Esophagus muscularis mucosa (tissue), 4 donors: ENCODE measurements at places on chromosomes 16 and 17. TPM values are rescaled to one million over a fixed set of nuclear protein-coding genes. Genes with fewer than 3 reads are reported as not detected.

Gene TMEM238L
- total RNA-seq = not detected

Gene LPO
- not detected for total RNA-seq

Gene TEKT1
- total RNA-seq = not detected

Gene ATP6V0A1
- 64.3 TPM for total RNA-seq

Gene C16orf92
- not detected for total RNA-seq

Gene CALB2
- 3.6 TPM for total RNA-seq

Gene CDH1
- 0.69 TPM for total RNA-seq

Gene MYH11
- 9,583 TPM for total RNA-seq

DNA sequence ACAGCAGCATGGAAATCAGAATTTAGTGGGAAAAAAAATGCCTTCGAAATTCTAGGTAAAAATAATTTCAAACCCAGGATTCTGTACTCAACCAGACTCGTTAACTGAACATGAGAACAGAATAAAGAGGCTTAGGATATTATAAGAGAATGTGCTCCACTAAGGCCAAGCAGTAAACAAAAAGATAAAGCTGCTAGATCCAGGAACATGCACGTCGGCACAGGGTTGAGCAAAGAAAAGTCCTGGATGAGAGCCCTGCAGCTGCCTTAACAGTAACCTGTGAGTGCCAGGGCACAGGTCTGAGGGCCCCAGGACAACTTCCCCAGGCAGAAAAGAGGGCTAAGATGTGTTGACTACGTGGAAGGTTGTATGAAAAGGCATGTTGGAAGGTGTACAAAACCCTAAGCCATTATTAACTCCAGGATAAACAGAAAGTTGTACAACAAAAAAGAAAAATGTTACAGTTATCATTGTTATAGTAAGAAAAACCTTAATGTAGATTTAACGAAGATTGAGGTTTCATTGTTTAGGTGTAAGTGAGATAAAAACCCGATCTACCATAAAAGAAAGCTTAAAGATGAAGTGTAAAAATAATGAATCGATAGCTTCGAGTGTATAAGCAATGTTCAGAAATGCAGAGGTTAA, 42.3 kb upstream of the RBFOX3 start:
- H3K36me3 ChIP-seq = no peaks in the 10 kb centered on the region
- no peak for DNase-seq
- H3K27ac ChIP-seq = peak overlapping the region; percentile 67
- no peaks in the 10 kb centered on the region for H3K4me1 ChIP-seq
- no peaks in the 10 kb centered on the region for H3K27me3 ChIP-seq

DNA sequence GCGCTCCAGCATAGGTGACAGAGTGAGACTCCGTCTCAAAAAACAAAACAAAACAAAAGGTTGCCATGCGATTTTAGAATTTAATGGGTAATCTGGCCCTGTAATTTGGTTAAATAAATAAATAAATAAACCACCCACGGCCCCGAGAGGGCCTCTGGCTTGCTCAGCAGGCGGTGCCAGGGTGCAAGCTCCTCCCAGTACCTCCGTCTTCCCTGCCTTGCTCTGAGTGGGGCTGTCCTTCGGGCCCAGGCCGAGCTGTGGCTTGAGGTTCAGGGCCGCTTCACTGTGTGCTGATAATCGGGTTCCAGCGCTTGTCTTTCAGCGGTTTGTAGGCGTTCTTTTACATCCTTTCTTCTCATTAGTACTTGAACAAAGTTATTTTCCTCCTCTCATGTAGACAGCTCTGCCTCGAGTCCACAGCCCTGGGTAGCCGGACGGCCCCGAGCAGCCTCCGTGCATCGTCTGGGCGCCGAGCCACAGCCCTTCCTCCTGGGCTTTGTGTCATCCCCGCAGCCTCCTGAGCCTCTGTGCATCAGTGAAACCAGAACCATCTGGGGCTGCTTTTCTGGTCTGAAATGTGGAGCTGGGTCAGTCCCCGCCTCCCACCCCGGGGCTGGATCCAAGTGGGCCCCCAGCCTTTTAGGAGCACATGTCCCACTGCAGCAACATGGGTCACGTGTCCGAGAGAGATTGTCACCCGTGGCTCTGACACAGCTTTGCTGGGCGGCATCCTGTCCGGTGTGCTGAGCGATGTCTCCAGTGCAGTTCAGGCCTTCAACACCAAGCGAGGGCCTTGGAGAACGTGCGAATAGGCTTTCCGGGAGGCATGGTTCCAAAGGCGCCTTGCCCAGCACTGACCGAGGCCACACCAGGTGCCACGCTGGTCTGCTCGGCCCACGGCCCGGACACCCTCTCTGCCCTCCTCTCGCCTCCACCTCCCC, 157.4 kb upstream of the CHMP6 start:
- peak overlapping the region; percentile 94 for H3K27ac ChIP-seq
- peak overlapping the region; percentile 67 for H3K4me3 ChIP-seq
- peaks cover 8% of the 10 kb centered on the region for H3K36me3 ChIP-seq
- no peaks in the 10 kb centered on the region for H3K27me3 ChIP-seq
- no peak for DNase-seq

- H3K27ac ChIP-seq = no peak overlapping the region
- H3K36me3 ChIP-seq = peaks cover 8% of the 10 kb centered on the region
- H3K4me1 ChIP-seq = peaks cover 9% of the 10 kb centered on the region
- peaks cover 64% of the 10 kb centered on the region for H3K27me3 ChIP-seq
Measured at GRCh38 chr16:67652578-67653127, 7.4 kb downstream of the ACD start.

GRCh38 chr16:64534180-64534780, 587.6 kb downstream of the CDH11 start:
- no peaks in the 10 kb centered on the region for H3K27me3 ChIP-seq
- no peak overlapping the region for H3K27ac ChIP-seq
- peak; percentile 42 for DNase-seq
- no peaks in the 10 kb centered on the region for H3K36me3 ChIP-seq
- no peaks in the 10 kb centered on the region for H3K4me1 ChIP-seq

DNA sequence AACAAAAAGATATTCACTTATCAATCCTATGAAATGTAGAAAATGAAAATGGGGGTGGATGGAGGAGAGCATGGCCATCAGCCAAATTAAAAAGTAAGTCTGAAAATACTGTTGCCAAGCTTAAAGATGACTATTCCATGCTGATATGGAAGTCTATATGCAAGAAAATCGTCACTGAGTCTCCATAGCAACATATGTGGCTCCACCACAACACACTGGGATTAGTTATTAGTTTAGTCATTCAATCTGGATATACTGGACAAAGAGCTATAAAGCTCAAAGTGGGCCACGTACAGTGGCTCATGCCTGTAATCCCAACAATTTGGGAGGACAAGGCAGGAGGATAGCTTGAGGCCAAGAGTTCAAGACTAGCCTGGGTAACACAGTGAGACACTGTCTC, 24.7 kb upstream of the PSMD7 start:
- no peak for DNase-seq
- no peaks in the 10 kb centered on the region for H3K36me3 ChIP-seq
- H3K27me3 ChIP-seq = no peaks in the 10 kb centered on the region
- H3K4me3 ChIP-seq = no peak overlapping the region
- H3K4me1 ChIP-seq = peaks cover 7% of the 10 kb centered on the region

DNA sequence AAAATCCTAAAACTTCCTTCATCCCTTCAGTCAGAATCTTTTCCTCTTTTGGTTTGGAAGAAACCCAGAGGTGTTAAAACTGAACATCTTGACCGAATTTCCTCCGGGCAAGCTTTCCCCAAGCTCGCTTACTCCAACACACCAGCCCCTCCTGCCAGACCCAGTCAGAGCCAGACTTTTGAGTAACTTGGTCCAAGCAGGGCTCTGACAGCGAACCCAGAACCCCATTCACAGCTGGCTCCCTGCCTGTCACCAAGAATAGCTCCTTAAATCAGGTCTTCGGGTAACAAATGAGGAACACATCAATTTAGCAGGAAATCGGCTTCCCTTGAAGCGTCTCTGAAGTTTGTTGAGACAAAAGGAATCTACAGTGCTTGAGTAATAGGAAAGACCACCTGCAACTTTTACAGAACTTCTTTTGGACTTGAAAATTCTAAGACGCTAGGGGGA, 27.3 kb downstream of the GAS7 start:
- H3K4me1 ChIP-seq = peaks cover 25% of the 10 kb centered on the region
- H3K27me3 ChIP-seq = no peaks in the 10 kb centered on the region
- H3K4me3 ChIP-seq = peak overlapping the region; percentile 16

DNA sequence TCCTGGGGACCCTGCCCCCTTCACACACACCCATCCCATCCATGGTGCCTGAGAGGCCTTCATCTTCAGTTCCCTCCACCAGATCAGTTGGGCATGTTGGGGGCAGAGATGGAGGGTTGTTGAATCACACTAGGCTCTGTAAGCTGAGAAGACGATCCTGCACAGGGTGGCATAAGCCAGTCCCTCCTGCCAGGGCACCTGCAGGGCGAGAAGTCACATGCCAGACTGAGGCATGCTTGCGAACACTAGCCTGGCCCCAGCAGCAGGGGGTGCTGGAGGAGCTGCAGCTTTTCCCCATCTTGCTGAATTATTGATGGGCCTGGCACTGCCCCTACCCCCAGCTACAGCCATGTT, 6.1 kb upstream of the TBX2 start:
- H3K27ac ChIP-seq = no peak overlapping the region
- no peaks in the 10 kb centered on the region for H3K36me3 ChIP-seq
- no peak for DNase-seq
- no peak overlapping the region for H3K4me3 ChIP-seq
- H3K27me3 ChIP-seq = peaks cover 34% of the 10 kb centered on the region
- H3K4me1 ChIP-seq = peaks cover 46% of the 10 kb centered on the region
